ENCODE measurements at places on chromosomes 5 and 9.
A peak's percentile ranks its signal among the peaks of the same experiment; 100 is the strongest.

- no peak for DNase-seq
Observed at GRCh38 chr5:139157556-139157955, 40.6 kb downstream of the SIL1 start.

DNA sequence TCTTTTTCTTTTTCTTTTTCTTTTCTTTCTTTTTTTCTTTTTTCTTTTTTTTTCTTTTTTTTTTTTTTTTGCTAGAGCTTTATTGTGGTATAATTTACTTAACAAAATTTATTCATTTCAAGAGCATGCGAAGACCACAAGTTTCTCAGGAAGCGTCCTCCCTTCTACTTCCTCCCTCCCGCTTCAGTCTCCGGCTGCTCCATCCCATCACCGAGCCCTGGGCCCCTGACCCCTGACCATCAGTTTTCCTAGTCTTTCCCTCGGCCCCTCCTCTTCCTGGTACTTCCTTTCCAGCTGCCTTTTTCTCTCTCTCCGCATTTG is 34.7 kb downstream of the C9orf152 start:
- DNase-seq: no peak

GRCh38 chr9:32644698-32645097 is 9.2 kb upstream of the TAF1L start:
- no peak for DNase-seq

GRCh38 chr9:83715221-83715620 is 7.5 kb upstream of the UBQLN1 start:
- no peak for DNase-seq

- no peak for DNase-seq
Observed at GRCh38 chr5:176642675-176643490, 4.4 kb upstream of the TSPAN17 start.

- DNase-seq: peak; percentile 9
Observed at GRCh38 chr5:35012796-35013195, 35.0 kb downstream of the AGXT2 start.

DNA sequence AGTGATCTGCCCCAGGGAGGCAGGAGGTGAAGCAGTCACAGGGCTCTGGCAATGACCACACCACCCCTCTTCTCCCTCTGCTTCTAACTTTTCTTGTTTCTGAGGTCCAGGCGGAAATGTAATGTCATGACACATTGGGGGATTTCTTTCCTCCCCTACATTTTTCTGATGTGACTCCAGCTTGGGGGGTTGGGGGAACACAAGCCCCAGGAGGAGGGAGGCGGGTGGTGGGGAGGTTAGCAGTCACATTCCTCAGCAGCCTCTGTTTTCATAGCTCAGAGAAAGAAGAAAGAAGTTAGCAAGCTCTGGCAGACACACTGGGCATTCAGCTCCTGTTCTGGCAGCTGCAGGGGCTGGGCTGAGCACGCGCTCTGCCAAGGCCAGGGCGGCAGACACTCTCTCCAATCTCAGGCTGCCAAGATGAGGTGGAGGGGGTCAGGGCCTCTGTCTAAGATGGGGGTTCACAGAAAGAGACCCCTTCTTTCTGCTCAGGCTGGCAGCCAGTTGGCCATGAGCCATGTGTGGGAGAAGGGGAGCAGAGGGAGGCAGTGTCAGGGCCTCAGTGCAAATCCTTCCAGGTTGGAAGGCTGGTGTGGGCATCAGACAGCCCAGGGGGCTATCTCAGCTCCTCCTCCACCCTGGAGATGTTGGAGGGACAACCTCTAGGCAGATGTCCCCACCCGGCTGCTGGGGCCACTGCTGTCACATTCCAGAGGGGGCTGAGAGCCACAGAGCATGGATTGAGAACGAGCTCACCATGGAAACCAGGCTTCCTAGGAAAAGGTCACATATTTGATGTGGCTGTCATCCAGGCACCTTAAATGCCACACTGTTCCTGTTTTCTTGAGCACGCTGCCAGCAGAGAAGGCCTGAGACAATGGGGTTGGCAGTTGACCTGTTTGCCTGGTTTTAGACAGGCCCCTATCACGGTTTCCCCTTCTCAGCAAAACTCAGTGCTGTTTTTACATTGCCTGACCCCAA is 20.1 kb upstream of the PFDN1 start:
- DNase-seq: peak; percentile 81
